ENCODE measurements at places on chromosomes 7 and 10.

DNA sequence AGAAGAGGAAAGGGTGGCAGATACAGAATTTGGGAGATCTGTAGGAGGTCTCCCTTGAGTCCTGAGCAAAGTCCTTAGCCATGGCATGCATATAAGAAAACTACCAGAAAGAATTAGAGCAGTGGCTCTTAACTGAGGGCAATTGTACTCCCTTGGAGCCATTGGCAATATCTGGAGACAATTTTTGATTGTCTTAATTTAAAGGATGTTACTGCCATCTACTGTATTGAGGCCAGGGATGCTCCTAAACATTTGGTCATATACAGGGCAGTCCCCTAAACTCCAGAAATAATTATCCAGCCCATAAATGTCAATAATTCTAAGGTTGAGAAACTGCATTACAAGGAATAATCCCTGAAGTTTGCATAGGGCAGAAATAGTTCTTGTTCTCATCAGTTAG is 136.4 kb upstream of the ODAD2 start:
- DNase-seq, result no peak

GRCh38 chr10:42988517-42989395 is 88.1 kb upstream of the RET start:
- no peak for DNase-seq

DNA sequence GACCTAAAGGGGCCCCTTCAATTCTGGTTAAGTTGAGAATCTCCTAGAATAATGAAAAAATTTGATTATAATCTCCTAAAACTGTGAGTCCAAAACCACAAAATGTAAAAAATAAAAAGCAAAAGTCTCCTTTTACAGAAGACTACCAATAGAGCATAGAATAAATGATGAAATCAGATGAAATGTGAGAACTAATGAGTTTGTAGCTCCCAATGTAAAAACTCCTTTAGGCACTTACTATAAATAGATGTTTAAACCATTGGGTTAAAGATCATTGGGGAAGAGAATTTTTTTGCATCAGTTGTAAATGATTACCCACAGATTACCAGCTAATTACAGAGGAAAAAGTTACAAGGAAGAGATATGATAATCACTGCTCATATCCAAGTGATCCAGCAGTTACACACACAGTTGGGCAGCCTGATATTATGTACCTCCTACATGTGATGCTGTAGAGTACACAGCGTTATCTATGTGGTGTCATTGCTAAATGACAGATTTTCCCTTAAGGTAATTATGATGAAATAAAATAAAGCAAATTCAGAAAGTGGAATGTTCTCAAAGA is 282.7 kb upstream of the SEMA3D start:
- no peak for DNase-seq

DNA sequence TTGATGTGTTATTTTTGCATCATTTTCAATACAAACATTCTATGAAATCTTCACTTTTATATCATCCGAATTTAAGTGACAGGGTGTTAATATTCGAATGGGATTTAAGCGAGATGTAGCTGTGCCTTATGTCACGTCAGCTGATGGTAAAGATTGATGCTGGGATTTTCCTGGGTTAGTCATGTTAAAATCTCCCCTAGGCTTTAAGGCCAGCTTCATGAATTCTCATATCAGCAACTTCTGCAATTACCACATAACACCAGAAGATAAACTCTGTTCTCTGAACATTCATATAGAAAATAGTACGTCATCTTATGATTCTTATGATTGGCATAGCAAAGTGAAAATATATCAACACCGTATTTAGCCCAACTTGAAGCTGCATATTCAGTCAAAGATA is 669.2 kb downstream of the PCDH15 start:
- DNase-seq, result no peak

- DNase-seq, result no peak
Measured at GRCh38 chr7:76206633-76207032, 4.9 kb downstream of the SRRM3 start.

DNA sequence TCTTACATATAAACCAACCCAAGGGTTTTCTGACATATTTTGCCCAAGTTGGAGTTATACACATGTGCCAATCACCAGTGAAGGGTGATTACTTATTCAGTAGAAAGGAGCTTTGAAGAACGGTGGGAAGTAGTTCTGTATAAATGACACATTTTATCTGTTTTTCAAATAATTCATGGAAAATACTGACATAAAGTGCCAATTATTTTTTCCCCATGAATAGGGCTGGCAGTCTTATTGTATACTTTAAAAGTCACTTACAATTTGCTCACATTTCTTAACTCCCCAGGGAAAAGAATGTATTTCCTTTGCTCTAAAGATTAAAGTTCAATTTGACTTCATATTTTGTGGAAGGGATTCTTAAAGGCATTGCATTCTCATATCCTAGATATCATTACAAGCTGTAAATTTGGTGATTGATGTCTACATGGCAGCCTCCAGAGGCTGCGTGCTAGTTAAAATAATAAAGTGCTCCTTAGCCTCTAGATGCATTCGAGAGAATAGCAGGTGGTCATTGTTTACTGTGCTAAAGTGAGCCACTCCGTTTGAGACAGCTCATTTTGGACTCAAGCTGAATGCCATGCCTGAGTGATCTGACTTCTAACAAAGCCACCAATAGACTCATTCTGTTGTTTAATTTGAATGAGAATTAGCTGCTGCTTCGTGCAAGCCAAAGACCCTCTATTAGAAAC is 148.8 kb upstream of the NRP1 start:
- no peak for DNase-seq

- DNase-seq, result peak; percentile 68
Measured at GRCh38 chr10:43204943-43205671, 61.8 kb downstream of the RASGEF1A start.

DNA sequence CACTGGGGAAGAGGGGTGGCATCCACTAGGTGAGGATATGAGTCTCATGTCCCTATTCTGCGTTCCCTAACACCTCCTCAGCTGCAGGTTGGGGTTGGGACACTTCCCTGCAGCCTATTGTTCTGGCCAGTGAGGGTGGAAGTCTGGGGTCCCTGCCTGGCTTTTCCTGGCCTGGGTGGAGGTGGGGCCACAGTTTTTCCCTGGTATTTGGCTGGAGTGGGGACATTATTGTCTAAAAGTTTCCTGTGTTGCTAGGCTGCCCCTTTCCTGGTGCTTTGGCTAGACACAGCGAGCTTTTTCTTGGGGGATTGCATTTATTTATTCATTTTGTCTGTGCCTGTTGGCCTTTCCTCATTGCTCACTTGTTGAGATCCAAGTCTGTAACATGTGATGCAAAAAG is 559.5 kb upstream of the IGFBP3 start:
- no peak for DNase-seq

- DNase-seq, result peak; percentile 28
Measured at GRCh38 chr10:88810196-88810961, 7.8 kb downstream of the LIPM start.

DNA sequence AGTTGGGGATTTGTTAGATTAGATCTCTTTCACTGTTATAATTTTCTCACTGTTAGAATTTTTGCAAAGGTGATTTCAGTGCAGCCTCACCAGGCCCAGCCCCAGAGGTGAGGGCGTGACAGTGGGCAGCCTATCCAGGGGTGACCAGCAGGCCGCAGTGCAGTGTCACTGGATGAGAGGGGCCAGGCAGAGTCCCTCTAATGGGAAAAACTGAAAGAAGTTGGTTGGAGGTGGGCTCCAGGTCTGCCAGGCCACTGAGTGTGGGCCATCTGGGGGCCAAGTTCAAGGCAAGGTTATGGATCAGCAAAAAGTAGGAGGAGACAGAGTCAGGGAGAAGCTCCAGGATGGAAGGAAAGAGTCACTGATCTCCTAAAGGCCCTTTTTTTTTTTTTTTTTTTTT is 90.5 kb upstream of the SDK1 start:
- no peak for DNase-seq

- DNase-seq, result no peak
Measured at GRCh38 chr10:6695519-6695918, 115.4 kb upstream of the PRKCQ start.

DNA sequence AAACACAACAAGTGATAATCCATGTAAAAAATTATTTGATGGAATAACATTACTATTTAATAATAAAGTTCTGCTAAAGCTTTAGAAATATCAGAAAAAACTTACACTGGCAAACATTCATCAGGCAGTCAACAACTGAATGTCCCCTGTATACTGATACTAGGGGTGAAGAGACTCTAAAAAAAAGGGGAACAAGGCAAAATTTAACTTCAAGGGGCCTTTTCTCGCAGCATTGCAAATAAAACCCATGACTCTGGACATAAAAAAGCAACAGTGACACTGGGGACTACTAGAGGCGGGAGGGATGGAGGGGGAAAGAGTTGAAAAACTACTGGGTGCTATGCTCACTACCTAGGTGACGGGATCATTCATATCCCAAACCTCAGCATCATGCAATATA is 5.8 kb upstream of the IFRD1 start:
- no peak for DNase-seq

- no peak for DNase-seq
Measured at GRCh38 chr10:51020200-51020599, 54.1 kb upstream of the PRKG1 start.

DNA sequence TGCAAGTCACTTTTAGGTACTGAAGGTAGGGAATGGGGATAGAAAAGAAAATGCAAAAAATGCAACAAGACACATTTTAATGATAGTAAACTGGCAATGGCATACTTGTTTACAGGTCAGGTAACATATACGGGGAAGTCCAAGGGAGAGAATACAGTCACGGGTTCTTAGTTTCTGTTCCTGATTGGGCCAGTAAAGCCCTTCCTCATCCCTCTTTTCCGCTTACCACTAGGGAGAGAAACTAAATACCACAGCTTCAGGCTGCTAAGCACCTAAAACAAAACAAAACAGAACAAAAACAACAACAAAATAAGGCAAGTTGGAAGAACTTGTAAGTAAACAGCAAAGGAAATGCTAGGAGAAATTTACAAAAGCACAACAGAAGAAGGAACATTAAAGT is 65.2 kb upstream of the OGDHL start:
- no peak for DNase-seq

DNA sequence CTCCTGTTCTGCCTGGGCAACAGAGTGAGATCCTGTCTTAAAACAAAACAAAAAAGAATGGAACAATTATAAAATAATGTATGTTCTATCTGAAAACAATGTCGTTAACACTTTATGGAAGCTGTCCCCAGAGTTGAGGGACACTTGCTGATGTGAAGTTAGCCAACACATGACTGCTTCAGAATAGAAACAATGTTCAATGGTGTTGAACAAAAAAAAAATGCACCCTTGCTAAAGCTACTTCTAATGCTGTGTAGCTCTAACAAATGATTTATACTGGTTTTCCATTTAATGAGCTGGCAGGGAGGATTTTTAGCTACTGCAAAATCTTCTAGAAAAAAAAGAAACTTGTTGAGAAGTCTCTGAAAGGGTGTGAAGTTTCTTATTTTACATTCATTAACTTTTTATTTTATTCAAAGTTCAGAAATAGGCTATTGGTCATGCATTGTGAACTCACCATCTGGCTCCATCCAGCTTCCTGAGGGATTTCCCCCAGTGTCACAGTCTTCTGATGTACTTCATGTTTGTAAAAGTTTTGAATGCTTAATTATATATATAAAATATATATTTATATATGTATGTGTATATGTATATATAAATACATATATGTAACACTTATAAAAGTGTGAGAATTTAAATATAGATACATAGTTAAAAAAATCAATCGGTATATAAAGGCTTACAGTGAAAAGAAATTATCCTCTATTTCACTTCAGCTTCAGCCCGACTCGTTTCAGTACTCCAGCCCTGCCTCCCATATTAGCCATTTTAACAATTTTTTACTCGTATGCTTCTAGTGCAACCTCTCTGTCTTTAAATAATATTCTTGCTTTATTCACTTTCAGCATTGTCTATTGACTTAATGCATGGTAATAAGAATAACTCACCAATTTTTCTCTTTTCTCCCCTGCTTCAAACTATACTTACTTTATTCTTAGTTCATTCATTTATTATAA is 35.0 kb downstream of the HDAC9 start:
- DNase-seq, result no peak

GRCh38 chr10:33032654-33033151 is 74.7 kb upstream of the ITGB1 start:
- DNase-seq, result no peak

- DNase-seq, result no peak
Measured at GRCh38 chr7:124532166-124532565, 233.4 kb downstream of the GPR37 start.

GRCh38 chr7:38217672-38218071 is 39.6 kb downstream of the STARD3NL start:
- DNase-seq, result no peak

DNA sequence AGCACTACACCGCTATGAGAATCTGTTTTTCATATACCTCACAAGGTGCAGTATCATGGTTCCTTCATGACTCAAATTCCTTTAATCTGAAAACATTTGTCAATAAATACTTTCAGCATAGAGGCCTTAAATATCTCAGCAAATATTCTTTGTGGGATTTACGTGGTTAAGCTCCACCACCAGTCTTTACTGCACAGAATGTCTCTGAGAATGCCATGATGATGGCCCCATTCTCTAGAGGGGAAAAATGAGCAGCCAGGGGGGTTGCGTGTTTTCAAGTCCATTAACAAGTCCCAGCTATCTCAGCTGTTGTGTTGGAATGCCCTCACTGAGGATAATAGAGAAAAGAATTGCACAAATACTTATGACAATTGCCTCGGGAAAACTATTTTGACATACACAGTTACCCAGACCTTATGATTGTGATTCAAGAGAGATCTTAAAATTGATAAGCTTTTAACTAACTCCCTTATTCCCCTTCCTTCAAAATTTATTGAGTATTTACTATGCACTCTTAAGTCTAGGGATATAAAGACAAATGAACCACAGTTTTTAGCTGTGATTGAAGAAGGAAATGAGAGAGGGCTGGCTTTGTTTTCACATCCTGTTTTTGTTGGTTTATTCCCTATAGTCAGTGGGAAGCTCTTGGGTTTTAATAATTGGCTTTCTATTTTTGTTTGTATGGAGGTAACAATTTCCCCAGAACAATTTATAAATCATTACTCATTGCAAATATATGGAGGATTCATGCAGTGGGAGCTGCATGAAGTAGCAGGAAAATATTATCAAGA is 176.5 kb upstream of the VWC2 start:
- no peak for DNase-seq

DNA sequence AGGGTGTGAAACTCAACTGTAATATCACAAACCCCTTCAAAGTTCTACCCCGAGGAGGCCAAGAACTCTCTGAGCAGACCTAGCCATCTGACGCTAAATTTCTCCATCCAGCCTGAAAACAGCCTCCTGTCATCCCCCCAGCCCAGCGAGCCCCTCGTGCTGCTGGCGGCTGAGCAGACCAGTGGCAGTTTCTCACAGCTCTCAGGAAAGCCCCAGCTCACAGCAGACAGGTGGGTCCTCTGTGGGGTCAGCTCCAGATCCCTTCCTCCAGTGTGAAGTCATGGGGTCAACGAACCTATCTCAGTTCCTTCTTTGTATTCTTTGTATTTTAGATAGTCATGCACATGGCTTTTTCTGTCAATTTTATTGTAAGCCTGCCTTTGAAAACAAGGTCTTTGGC is 7.8 kb downstream of the GARIN1A start:
- DNase-seq, result no peak

- DNase-seq, result no peak
Measured at GRCh38 chr7:22397981-22398380, 41.0 kb upstream of the RAPGEF5 start.

Measured in activated T-cell treated with anti-CD3 and anti-CD28 coated beads, Interleukin-2, amount 50 U/mL, for 72 hours (primary cell).